T-cell (primary cell): ENCODE measurements at places on chromosomes 11 and 22. TPM values are rescaled to one million over a fixed set of nuclear protein-coding genes. Genes with fewer than 3 reads are reported as not detected.

The POU2AF3 gene
- not detected for total RNA-seq

- DNase-seq = no peak
These were observed 1.2 kb upstream of the TRIM3 start for GRCh38 chr11:6474806-6475500.

- no peak for DNase-seq
These were observed 7.5 kb downstream of the CLCF1 start for GRCh38 chr11:67365736-67366444.

DNA sequence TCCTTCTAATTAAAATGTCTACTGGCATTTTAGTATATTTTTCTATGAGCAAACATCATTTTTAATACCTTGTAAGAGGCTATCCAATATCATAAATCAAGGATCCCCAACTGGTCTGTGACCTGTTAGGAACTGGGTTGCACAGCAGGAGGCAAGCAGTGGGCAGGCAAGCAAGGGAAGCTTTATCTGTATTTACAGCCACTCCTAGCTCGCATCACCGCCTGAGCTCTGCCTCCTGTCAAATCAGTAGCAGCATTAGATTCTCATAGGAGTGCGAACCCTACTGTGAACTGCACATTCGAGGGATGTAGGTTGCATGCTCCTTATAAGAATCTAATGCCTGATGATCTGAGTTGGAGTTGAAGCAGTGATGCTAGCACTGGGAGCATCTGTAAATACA, 70.2 kb upstream of the CREB3L1 start:
- no peak for DNase-seq

DNA sequence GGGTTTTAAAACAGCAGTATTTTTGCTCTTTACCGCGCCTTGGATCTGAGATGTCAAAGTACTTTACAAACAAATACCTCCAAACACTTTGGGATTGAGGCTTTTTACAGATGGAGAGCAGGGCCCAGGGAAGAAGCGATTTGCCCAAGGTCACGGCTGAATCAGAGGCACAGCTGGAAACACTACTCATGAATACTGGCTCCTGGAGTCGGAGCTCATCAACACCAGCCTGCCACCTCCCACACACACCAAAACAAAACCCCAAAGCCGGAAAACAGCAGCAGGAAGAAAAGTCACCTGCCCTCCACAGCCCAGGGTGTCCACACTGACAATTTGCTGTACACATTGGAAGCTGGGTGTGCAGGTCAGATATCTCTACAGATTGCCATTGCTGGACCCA, 339.4 kb downstream of the CADM1 start:
- no peak for DNase-seq
